SK-N-SH (cell line): ENCODE measurements at places on chromosomes 6 and 20. TPM values are rescaled to one million over a fixed set of nuclear protein-coding genes. Genes with fewer than 3 reads are reported as not detected.

Gene ARMH2
- not detected in 2 replicates for polyA plus RNA-seq

Gene PKIB
- 0.30 and 0.32 TPM in 2 replicates for polyA plus RNA-seq

Gene SLC22A7
- polyA plus RNA-seq = not detected in 2 replicates

Gene MARCKS
- 54.4 and 61.4 TPM in 2 replicates for polyA plus RNA-seq

Gene RAET1L
- polyA plus RNA-seq = not detected in 2 replicates

Gene BPIFA1
- not detected in 2 replicates for polyA plus RNA-seq

Gene HDAC2
- 90.4 and 105 TPM in 2 replicates for polyA plus RNA-seq

Gene TPD52L2
- 137 and 161 TPM in 2 replicates for polyA plus RNA-seq

Gene AURKA
- 24.6 and 27.6 TPM in 2 replicates for polyA plus RNA-seq

Gene POU5F1
- not detected in 2 replicates for polyA plus RNA-seq

Gene MEP1A
- polyA plus RNA-seq = not detected in 2 replicates

Gene GHRH
- polyA plus RNA-seq = not detected in 2 replicates
